Thoracic aorta endothelial cell (primary cell): ENCODE measurements at places on chromosomes 5 and 9. TPM values are rescaled to one million over a fixed set of nuclear protein-coding genes. Genes with fewer than 3 reads are reported as not detected.

Gene LCN12
- not detected in 2 replicates for total RNA-seq

Gene JAK2
- total RNA-seq, result 14.7 and 18.6 TPM in 2 replicates

Gene DAB2IP
- 25.0 and 35.2 TPM in 2 replicates for total RNA-seq

Gene ACOT12
- total RNA-seq, result not detected in 2 replicates

Gene TRAF1
- 1.1 and 1.3 TPM in 2 replicates for total RNA-seq

Gene WHRN
- total RNA-seq, result 0.22 and 0.66 TPM in 2 replicates

Gene ACER2
- total RNA-seq, result 11.3 and 11.4 TPM in 2 replicates
